ENCODE measurements at places on chromosomes 7 and 10. TPM values are rescaled to one million over a fixed set of nuclear protein-coding genes. Genes with fewer than 3 reads are reported as not detected.
A peak's percentile ranks its signal among the peaks of the same experiment; 100 is the strongest.

GRCh38 chr10:132677096-132677472, 108.9 kb downstream of the NKX6-2 start:
- peaks cover 3% of the 10 kb centered on the region for H3K36me3 ChIP-seq
- no peaks in the 10 kb centered on the region for H3K27me3 ChIP-seq
- H3K4me3 ChIP-seq, result no peak overlapping the region
- DNase-seq, result no peak
- H3K4me1 ChIP-seq, result peaks cover 3% of the 10 kb centered on the region

GRCh38 chr7:152551304-152552036, 115.7 kb upstream of the KMT2C start:
- H3K36me3 ChIP-seq, result no peaks in the 10 kb centered on the region
- no peak overlapping the region for H3K27ac ChIP-seq
- H3K4me3 ChIP-seq, result no peak overlapping the region
- DNase-seq, result no peak

DNA sequence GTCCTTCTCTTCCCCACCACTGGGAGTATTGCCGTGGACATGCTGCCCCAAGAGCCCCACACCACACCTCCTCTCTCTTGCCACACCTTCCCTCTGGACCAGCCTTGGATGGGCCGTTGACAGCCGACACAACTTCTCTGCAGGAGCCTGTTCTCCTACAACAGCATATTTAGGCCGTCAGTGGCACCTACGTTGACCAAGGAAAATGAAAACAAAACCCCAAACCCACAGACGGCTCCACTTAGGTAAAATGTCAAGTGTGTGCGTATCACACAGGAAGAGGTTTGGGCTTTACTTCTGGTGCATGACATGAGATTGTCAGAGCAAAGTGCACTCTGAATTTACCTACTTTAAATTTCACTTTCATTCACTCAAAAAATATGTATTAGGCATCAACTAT, 246.6 kb downstream of the ZMYND11 start:
- no peak for DNase-seq
- peaks cover 19% of the 10 kb centered on the region for H3K4me1 ChIP-seq
- peak overlapping the region; percentile 28 for H3K27ac ChIP-seq
- H3K27me3 ChIP-seq, result no peaks in the 10 kb centered on the region
- H3K36me3 ChIP-seq, result peaks cover 8% of the 10 kb centered on the region
- no peak overlapping the region for H3K4me3 ChIP-seq

GRCh38 chr7:155193716-155194115, 104.0 kb upstream of the INSIG1 start:
- peaks cover 5% of the 10 kb centered on the region for H3K27me3 ChIP-seq
- peaks cover 19% of the 10 kb centered on the region for H3K36me3 ChIP-seq
- H3K27ac ChIP-seq, result no peak overlapping the region
- no peak for DNase-seq

- H3K27me3 ChIP-seq, result no peaks in the 10 kb centered on the region
- no peaks in the 10 kb centered on the region for H3K36me3 ChIP-seq
- no peak overlapping the region for H3K4me3 ChIP-seq
- H3K4me1 ChIP-seq, result peaks cover 11% of the 10 kb centered on the region
These were observed 121.6 kb downstream of the C10orf105 start for GRCh38 chr10:71597821-71598498.

DNA sequence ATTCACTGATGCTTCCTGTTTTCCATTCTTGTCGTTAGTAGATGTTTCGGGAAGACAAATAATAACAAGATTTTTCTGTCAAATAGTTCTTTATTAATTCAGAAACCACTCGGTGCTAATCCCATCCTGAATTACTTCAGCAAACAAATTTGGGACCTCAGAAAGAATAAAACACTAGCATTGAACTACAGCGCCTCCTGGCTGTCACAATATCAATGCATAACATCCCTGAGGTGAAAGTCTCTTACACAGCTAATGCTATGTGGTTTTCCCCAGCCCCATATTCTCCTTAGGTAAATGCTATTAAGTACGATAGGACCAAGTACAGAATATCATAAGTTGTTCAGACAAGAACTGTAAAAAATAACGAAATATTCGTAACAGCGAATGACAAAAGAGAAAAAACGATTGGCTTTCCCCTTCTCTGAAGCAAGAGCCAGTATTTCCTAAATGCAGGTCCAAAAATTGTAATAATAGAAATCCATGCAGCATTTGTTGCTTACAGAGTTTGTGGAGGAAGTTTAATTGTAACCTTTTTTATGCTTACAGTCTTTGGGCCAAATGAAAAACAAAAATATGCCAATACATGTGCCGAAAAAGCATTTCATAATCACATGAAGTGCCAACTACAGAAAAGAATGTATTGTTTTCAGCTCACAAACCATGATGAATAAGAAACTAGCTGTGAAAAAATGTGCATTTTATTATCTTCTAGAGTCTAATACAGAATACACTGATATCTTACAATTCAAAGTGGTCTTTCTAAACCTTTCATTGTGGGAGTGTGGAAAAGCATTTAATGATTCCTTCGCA, 47.3 kb downstream of the MYPN start:
- peaks cover 1% of the 10 kb centered on the region for H3K27me3 ChIP-seq
- no peak overlapping the region for H3K4me3 ChIP-seq
- H3K4me1 ChIP-seq, result peaks cover 2% of the 10 kb centered on the region
- peak; percentile 76 for DNase-seq
- H3K36me3 ChIP-seq, result no peaks in the 10 kb centered on the region
- no peak overlapping the region for H3K27ac ChIP-seq

DNA sequence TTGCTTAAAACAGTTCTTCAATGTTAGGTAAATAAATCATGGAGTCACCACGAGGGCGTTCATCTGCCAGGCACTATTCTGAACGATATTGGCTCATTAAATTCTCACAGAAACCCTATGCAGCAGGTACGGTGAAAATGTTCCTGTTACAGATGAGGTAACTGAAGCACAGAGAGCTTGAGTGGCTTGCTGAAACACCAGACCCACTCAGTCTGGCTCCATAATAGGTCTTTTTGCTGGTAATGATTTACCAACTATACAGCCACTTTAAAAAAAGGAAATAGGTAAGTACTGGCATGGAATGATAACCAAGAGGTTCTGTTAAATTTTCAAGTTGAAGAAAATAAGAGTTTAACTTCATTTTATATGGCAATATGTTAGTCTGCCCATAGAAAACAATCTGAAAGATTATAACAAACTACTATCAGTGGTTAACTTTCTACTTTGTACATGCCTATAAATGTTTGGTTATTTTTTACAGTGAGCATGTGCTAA, 1.3 kb upstream of the TM9SF3 start:
- DNase-seq, result peak; percentile 11
- no peak overlapping the region for H3K4me3 ChIP-seq
- peaks cover 6% of the 10 kb centered on the region for H3K27me3 ChIP-seq

DNA sequence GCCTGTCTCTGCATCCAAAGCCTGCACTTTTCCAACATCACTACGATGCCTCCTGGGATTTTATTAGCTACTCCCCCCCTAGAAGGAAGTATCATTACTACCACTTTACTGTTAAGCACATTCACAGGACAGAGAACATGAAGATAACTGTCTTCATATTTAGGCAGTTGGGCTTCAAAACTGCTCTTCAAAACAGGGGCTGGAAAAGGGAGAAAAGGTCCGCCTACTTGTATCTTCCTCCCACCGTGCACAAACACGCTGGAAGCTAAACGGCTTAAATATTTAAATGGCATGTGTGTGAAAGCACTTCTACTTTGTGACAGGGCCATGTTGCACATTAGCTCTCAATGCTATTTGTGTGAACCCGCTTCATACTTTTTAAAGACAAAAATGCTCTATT, 999 bp downstream of the ITIH5 start:
- DNase-seq, result no peak
- no peak overlapping the region for H3K27ac ChIP-seq
- no peaks in the 10 kb centered on the region for H3K36me3 ChIP-seq

DNA sequence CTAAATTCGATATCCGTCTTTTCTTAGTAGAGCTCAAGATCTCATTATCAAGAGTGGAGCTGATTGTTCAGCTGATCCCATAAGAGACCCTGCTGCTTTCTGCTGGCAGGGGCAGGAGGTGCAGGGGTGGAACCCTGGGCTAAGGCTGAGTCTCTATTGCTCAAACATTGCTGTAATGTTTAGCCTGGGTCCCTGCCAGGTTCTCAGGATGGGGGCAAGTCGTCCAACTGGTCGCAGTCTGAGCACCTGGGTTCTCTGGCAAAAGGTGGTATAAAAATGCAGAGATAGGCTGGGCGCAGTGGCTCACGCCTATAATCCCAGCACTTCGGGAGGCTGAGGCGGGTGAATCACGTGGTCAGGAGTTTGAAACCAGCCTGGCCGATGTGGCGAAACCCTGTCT, 62.0 kb upstream of the NRBF2 start:
- no peak for DNase-seq
- peaks cover 7% of the 10 kb centered on the region for H3K4me1 ChIP-seq
- H3K27me3 ChIP-seq, result peaks cover 41% of the 10 kb centered on the region

Gene NRG3
- total RNA-seq, result not detected

Gene VWDE
- total RNA-seq, result 2.2 TPM

Gene TYW1B
- total RNA-seq, result 3.9 TPM

Gene FXYD4
- total RNA-seq, result not detected
